CD4-positive, alpha-beta T cell treated with Interleukin-12 subunit alpha and Interleukin-12 subunit beta, for 1 hour (primary cell): ENCODE measurements at places on chromosomes 7 and 10.

DNA sequence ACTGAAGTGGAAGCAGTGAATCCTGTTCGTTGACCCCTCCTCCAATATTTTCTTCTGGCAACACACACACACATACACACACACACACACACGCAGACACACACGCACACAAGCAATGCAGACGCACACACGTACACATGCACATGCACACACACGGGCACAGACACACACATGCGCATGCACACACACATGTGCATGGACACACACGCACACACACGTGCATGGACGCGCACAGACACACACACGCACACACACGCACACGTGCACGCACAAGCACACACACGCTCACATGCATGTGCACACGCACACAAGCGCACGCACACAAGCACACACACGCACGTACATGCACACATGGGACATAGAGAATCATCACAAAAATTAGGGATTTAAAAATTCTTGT, 488.2 kb upstream of the TPK1 start:
- DNase-seq, result no peak

DNA sequence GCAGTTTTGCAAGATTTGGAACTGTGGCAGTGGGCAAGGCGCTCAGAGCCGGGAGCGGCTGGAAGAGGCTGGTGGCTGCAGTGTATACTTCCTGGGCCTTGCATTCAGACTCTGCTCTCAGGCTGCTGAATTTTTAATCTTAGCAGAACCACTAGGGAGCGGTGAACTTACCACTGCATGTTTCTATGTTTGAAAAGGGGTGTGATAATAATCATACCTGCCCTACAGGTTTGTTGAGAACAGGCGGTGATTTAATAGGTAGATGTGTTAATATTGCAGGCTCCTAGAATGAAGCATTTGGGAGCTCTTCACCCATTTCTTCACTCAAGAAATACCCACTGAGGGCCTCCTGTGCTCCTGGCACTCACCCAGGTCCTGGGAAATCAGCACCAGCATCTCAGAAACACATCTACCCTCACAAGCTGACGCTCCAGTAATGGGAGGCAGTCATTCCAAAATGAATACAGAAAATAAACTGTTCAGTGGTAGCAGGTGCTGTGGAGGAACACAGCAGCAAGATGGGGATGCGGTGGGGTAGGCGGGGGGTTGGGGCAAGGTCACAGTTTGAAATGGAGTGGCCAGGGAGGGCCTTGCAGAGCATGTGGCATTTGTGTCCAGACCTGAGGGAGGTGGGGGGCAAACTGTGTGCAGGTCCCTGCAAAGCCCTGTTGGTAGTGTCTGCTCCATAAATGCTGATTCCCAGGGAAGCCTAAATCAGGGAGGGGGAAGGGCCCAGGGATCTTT, 41.0 kb downstream of the VWA2 start:
- DNase-seq, result no peak

DNA sequence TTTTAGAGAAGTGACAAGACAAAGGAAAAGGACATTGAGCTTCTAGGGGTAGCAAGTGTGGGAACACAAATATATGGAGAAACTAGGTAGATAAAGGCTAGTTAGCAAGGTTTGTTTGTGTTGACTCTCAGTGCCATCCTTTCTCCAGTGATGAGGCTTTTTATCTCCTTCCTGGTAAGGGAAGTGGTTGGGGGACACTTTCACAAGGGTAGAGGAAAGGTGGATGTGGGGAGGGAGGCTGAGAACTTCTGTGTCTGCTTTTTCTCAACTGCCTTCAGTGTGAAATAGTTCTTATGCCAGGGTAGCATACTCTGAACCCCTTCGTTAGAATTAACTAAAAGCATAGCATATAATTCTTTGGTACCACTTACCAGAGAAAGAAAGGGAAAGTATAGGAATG, 93.0 kb upstream of the STRIP2 start:
- no peak for DNase-seq

DNA sequence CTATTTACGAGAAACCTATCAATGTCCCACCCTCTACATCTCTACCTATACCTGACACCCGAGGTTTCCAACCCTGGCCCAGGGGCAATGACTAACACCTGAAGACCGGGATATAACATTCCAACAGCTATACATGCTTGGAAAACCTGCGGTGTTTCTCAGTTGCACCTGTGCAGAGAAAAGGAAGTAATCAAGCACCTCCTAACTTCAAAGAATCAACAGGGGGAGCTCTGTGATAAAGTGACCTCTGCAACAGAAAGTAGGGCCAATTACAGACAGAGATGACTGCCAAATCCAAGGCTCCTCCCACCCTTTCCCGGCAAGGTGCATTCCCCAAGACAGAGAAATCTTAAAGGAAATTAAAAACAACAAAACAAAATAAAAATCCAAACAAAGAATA, 41.3 kb downstream of the CCDC6 start:
- peak; percentile 42 for DNase-seq

- DNase-seq, result peak; percentile 69
Measured at GRCh38 chr10:1050554-1050953, 1.6 kb upstream of the IDI1 start.

DNA sequence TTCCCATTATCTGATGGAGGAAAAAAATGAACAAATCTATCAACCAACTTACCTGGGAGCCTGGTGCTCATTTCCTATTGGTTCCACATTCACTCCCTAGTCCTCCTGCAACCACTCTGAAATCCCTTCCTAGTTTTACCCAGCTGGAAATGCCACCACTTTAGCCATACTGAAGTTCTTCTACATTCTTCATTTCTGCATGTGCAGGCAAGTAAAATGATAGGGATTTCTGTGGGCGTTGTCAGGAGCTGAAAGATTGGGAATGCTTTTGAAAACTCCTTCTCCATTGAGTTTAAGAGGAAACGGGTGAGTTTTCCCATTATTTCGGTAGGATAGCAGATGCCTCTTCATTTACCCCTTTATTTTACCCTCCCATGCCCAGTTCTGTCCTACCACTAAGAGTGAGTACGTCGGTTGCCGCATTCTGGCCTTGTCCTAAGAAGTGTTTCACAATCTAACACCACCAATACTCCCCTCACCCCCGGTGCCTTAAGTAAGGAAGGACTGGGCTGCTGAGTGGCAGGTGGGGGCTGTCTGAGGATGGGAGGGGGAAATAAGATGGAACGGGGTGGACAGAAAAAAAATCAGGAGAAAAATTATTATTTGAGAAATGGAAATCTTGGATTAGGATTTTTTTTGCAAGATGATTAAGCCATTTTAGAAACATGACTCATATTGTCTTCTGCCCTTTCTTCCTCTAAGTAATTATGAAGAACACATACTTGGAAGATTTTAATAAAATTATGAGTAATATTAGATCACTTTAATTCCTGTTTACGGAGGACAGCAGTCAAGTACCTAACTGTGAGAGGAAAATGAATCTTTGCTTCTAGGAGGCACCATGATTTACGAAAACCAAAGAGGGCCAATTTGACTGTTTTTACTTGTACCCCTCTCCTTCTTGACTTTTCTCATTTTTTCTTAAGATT, 13.2 kb upstream of the TAS2R60 start:
- no peak for DNase-seq

DNA sequence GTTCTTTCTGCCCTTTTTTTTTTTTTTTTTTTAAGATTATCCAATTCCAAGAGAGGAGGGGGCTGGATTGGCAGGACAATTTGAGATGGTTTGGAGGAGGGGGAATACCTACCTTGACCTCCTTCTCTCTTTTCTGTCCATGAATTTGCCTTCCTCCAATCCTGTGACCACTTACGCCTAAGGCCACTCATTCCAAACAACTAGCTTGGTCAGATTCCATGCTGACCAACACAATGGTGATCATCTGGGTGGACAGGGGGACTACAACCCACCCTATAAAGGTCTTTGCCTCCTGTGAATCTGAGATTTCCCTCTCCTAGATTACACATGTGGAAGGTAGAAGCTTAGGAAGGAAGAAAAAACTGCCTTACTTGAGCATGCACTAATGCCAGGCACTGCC, 2.3 kb upstream of the LDB1 start:
- no peak for DNase-seq

GRCh38 chr7:124443762-124444161, 321.8 kb downstream of the GPR37 start:
- no peak for DNase-seq

GRCh38 chr7:39228946-39229345, 251.2 kb downstream of the POU6F2 start:
- no peak for DNase-seq

GRCh38 chr10:104894681-104895080, 253.6 kb downstream of the SORCS3 start:
- DNase-seq, result no peak

- no peak for DNase-seq
Measured at GRCh38 chr10:74921744-74922143, 95.3 kb downstream of the KAT6B start.

DNA sequence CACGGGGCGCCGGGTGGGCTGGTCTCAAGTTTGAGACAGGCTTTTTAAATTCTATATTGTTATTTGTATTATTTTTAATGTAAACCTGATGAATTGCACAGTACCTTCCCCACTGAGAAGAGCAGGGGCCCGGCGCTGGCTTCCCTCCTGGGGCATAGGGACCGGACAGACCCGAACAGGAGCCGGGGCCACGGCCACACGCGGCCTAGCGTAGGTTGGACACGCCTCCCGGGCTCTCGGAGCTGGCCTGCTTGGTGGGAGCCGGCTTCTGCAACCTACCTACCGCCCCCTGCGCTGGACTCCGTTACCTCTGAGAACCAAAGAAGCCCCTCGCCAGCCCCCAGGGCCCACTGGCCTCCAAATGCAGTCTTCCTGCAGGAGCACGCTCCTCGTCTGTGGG, 19.8 kb upstream of the LANCL2 start:
- no peak for DNase-seq

- DNase-seq, result no peak
Measured at GRCh38 chr10:113199459-113199858, 249.4 kb downstream of the TCF7L2 start.

DNA sequence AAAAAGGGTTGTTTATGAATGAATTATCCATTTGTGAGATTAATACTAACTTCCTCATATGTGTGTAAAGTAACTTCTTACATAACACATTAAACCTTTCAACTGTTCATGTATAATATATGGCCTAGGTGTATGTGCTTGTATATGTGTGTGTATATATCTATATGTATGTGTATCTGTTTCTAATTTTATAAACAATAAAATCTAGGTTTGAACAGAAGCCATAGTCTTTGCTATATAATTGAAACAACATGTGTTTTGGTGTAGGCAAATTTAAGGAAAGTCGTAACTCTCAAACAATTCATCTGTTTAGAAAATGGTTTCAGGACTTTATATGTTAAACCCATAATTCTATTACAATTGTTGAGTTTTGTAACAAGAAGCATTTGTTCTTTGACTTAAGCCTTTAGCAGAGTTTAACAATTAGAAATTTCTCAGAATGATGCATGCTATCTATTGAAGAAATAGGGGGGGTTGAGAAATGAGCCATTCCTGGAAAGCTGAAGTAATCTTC, 103.3 kb downstream of the BBS9 start:
- DNase-seq, result no peak

DNA sequence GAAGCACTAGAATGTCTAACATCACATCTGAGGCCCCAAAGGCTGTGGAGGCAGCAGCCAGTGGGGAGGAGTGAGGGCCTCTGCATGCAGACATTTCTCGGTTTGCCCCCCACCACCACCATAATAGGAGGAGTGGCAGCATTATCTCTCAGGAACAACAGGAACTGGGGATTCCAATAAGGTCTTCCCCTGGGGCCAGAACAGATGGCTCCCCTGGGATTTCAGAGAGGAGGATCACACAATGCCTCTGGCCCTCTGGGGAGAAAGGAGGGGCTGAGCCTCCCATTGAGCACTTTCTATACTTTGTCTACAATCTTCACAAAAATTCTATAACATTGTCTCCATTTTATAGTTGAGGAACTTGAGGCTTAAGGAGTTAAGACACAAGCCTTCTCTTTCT, 61.1 kb downstream of the GRID1 start:
- no peak for DNase-seq

- DNase-seq, result no peak
Measured at GRCh38 chr10:34813626-34814222, 1.4 kb downstream of the PARD3 start.

DNA sequence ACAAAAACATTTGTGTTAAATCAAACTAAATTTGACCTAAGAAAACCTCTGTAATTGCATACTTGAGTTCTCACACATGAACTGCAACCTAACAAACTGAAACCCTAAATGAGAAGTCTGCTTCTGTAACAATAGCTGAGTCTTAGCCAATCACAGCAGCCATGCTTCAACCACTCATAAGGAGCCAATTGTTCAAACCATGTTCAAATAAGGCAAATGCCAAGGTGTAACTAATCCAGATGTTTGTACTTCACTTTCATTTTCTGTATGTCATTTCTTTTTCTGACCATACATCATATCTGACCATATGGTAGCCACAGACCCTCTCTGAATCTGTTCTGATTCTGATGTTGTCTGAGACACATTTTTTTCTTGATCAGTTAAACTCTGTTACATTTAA, 47.5 kb upstream of the ANTXRL start:
- no peak for DNase-seq

GRCh38 chr7:17155529-17155928, 142.9 kb upstream of the AHR start:
- DNase-seq, result no peak

DNA sequence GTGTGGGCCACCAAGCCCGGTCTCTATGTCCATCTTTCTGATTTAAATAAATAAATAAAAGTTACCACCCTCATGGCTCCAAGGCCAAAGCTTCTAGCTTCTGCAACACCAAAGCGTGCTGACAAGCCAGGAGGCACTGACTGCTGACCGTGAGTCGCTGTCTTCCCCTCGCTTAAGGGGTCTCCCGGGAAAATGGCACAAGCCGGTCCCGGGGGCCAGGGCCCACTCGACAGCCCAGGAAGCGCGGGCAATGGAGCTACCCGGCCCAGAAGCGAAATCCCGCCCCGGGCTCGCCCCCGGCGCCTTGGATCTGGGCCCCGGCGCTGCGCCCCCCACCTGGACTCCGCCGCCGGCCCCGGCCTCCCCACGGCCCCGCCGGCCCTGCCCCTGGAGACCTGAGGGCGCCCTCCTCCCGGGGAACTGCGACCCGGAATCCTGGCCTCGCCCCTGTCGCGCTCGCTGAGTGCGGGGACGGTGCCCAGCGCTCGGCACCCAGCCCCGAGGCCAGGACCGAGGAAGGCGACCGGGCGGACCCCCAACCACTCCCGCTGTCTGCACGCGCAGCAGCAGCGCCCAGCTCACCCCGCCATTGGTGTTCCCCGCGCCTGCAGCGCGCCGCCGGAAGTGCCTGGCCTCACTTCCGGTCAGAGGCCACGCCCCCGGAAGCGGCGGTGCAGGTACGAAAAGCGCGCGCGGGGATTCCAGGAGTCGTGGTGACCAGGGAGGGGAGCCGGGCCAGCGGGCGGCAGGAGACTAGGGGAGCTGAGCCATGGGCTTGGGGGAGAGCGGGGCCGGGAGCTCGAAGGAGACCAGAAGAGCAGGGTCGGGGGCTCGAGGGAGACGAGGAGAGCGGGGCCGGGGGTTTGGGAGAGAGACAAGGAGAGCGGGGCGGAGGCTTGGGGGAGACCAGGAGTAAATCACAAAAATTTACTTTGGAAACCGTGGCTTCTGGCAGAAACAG, at the start of the genes MRM2 and NUDT1:
TSS of gene MRM2 (minus strand) at position 626 of the 961 bp plus-strand sequence. CDS start at position 590, 36 bp downstream.
TSS of gene NUDT1 (plus strand) at position 647 of the 961 bp plus-strand sequence. CDS start 2,349 bp downstream, outside the sequence.
- peak; percentile 72 for DNase-seq

- DNase-seq, result no peak
Measured at GRCh38 chr7:146176860-146177259, 60.3 kb downstream of the CNTNAP2 start.

- DNase-seq, result no peak
Measured at GRCh38 chr10:76034353-76035205, 603.2 kb downstream of the LRMDA start.
